ENCODE measurements at places on chromosomes 16 and 17. TPM values are rescaled to one million over a fixed set of nuclear protein-coding genes. Genes with fewer than 3 reads are reported as not detected.

TEKT5 gene
- total RNA-seq: under 0.01 TPM

CD300LB gene
- not detected for total RNA-seq

TBC1D3 gene
- total RNA-seq: not detected

VMO1 gene
- 1.8 TPM for total RNA-seq

ASPHD1 gene
- total RNA-seq: 9.2 TPM

LITAFD gene
- not detected for total RNA-seq

ZNF385C gene
- total RNA-seq: not detected

ABI3 gene
- total RNA-seq: 0.66 TPM

SULT1A3 gene
- total RNA-seq: 2.8 TPM

CDRT15 gene
- not detected for total RNA-seq

HSD17B2 gene
- 120 TPM for total RNA-seq

PRCD gene
- 4.3 TPM for total RNA-seq

CA4 gene
- not detected for total RNA-seq

NPTX1 gene
- 31.9 TPM for total RNA-seq

FOXN1 gene
- not detected for total RNA-seq

ZNF629 gene
- 18.6 TPM for total RNA-seq

SLFN12 gene
- 6.3 TPM for total RNA-seq

KRT23 gene
- total RNA-seq: not detected

TMEM88 gene
- total RNA-seq: 10.7 TPM

TTYH2 gene
- total RNA-seq: 0.72 TPM

PRR11 gene
- 14.9 TPM for total RNA-seq

SHPK gene
- total RNA-seq: 11.2 TPM

CHRNE gene
- total RNA-seq: 0.14 TPM

PRSS8 gene
- not detected for total RNA-seq

FBXW10 gene
- total RNA-seq: under 0.01 TPM

CAPNS2 gene
- total RNA-seq: 0.88 TPM

CBX2 gene
- total RNA-seq: 3.4 TPM

PRDM7 gene
- total RNA-seq: not detected

NAA60 gene
- 15.5 TPM for total RNA-seq

SULT1A2 gene
- 0.44 TPM for total RNA-seq

TBC1D3I gene
- not detected for total RNA-seq

TBC1D3E gene
- not detected for total RNA-seq

EPX gene
- not detected for total RNA-seq
